ENCODE measurements at places on chromosomes 6 and 20.
A peak's percentile ranks its signal among the peaks of the same experiment; 100 is the strongest.

DNA sequence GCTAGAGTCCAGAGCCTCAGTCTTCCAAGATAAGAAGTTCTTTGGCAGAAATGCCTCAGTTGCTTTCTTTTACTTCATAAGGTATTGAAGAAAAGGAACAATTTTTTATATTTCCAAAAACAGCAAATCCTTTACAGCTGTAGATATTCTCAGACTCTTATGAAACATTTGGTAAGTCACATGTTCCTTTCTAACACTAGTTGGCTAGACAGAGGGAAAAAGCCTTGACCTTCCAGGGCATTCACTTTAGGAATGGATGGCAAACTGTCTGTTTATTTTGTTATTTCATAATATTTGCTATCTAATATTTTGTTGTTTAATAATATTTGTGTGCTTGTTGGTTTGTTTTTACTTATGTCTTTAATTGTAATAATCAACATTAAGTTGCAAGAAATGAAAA is 140.8 kb downstream of the PTPRK start:
- DNase-seq: no peak

DNA sequence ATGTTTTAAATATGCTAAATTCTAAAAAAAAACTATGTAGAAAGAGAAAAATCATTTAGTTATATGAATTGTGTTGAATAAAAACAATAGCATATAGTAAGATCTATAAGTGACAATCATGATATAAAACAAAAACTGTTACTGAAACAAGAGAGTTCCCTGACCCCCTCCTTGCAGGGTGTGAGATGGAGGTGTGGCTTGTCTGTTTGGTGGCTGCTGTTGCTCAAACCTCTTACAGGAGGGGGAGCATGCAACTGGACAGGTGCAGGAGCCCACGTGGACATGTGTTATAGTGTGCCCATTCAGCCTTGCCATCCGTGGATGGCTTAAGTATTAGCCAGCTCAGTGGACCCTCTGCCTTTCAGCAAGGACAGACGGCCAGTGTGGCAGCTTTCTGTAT is 206.7 kb downstream of the MOXD1 start:
- no peak for DNase-seq

- DNase-seq: peak; percentile 36
These were observed 332.6 kb downstream of the ADGRB3 start for GRCh38 chr6:68967549-68968300.

- no peak for DNase-seq
These were observed 249.2 kb upstream of the RREB1 start for GRCh38 chr6:6858533-6858982.

DNA sequence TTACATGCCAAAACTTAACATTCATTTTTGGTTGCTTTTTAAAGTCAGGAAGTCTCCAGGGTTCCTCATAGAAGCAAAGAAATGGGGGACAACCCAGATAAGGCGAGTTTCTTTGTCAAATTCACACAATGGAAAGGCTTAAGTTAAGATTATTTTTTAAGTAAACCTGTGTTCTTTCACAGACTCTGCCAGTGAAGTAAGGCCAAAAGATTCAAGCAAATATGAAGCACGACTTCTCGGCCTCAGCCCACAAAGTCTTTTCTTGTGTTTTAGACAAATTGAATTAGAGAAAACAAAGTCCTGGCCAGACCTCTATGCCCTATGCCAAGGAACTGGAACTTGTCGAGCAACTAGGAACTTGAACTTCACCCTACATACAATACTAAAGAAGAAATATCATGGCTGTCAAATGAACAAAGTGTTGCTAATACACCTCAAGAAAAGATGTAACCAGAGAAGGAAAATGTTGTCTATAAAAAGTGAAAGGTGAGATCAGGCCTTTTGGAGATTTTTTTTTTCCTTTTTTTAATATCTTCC is 540.0 kb upstream of the JARID2 start:
- no peak for DNase-seq

DNA sequence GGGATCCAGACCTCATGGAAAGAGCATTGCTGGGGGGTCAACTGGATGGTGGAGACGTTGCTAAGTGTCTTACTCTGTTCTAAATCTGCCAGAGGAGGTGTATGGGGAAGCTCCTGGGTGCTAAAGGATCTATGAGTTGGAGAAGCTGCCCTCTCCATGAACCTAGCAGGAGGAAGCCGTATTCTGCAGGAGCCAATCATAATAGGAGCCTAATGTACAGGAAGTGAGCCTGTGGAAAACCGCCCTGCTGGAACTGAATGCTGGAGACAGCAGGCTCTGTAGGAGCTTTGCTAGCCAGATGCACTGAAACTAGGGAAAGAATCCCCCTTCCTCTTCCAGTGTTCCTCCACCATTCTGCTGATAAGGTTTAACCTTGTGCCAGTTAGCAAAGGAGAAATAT is 10.9 kb downstream of the CASP8AP2 start:
- no peak for DNase-seq

GRCh38 chr6:95819939-95820338 is 195.8 kb upstream of the FUT9 start:
- no peak for DNase-seq

DNA sequence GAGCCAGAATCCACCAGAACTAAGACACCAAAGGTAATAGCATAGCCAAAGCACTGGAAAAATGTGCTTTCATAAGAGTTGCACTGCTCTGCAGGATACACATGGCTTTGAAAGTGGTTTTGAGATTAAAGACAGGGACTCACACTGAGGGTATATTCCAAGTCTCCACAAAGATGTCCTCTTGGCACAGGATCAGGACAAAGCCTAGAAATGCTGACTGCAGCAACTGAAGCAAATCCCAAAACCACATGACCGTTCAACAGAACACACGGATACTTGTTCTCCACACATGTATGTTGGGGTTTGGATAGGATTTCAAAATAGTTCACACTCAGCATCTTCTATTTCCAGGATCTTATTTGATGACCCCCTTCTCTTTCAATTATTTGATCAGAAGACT is 364.3 kb upstream of the HSF2 start:
- no peak for DNase-seq

DNA sequence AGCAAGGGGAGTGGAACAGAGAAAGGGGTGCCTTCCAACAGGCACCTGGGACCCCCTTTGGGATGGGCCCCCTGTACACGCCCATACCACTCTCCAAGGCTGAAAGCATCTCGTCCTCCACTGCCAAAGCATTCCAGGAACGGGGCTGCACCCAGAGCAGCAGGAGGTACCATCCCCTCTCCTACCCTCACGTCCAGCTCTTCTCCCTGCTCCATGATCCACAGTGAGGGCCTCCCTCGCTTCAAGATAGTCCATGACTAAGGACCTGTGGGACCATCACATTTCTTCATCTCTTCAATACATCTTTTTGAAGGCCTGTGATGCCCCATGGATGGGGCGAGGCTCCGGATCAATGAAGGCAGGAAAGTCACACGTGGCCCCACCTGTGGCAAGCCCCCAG is 209.9 kb downstream of the ANKRD60 start:
- no peak for DNase-seq

DNA sequence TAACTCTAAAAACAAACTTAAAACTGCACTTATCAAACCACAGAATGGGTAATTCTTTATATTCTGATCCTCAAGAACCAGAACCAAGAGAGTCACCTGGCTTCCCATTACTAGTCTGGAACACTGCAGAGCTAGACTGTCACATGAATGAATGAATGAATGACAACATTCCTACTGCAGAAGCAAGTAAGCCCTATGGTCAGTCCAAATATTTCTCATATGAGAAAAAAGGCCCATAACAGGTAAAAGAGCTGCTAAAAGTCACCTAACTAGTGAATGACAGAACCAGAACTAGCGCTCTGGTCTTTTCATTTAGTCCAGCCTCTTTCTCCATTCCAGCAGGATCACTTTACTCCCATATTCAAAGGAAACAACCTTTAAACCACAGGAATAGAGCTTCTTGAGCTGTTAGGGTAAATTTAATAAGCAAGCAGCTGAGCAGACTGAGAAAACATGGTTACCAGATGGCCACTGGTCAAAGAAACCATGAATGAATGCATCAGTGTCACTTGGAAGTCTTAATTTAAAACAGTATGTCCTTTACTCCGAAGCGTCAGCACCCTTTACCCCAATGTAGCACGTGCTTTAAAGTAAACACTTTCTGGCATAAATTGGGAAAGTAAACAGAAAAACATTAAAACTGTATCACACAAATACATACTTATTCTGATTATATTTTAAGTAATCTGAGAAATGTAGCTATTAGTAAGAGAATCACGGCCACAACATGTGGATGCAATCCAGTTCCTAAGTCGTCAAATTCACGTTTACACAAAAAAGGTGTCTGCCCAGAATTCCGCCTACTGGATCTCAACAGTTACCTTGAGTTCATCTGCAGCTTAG is 1.4 kb downstream of the PREP start:
- no peak for DNase-seq

GRCh38 chr6:39294133-39294532 is 20.1 kb downstream of the KCNK17 start:
- no peak for DNase-seq

DNA sequence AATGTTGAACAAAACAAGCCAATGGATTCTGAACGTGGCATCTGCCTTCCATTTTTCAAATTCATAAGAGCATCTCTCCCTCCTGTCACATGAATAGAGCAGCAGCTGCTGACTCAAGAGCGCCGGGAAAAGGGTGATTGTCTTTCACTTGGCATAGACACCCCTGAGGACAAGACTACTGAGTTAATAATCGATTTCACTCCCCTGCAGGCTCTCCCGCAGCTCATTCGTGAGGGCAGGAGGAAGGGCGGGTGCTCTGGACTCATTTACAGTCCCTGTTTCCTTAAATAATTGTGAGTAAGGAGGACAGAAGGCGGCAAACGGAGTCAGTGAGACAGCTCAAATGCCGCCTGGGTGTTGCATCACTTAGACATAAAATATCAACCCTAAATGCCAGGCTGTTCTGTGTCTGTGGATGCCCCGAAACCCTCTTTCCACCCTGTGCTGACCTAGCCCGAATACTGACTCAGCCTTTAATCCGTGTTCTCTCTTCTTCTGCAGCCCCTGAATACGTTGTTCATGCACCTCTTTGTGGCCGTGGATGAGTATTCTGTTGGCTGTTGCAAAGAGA is 21.6 kb downstream of the CFAP61 start:
- DNase-seq: no peak

GRCh38 chr6:170025935-170026750 is 264.7 kb downstream of the DLL1 start:
- no peak for DNase-seq

DNA sequence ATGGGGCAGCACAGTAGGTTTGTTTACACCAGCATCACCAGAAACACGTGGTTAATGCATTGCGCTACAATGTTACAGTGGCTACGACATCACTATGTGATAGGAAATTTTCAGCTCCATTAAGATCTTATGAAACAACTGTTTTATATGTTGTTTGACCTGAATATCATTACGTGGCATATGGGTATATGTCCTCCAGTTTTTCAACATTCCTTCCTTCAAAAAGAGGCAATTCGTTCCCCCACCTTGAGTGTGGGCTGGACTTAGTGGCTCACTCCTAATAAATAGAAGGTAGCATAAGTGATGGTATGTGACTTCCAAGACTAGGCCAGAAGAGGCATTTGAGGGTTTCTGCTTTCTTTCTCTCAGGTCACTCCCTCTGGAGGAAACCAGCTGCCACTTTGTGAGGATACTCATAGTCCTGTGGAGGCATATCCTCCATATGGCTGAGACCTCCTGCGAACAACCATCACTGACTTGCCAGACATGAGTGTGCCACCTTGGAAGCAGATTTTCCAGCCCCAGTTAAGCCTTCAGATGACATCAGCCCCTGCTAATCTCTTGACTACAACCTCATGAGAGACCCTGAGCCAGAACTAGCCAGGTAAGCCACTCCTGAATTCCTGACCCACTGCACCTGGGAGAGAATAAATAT is 2.3 kb upstream of the TRAM2 start:
- no peak for DNase-seq

DNA sequence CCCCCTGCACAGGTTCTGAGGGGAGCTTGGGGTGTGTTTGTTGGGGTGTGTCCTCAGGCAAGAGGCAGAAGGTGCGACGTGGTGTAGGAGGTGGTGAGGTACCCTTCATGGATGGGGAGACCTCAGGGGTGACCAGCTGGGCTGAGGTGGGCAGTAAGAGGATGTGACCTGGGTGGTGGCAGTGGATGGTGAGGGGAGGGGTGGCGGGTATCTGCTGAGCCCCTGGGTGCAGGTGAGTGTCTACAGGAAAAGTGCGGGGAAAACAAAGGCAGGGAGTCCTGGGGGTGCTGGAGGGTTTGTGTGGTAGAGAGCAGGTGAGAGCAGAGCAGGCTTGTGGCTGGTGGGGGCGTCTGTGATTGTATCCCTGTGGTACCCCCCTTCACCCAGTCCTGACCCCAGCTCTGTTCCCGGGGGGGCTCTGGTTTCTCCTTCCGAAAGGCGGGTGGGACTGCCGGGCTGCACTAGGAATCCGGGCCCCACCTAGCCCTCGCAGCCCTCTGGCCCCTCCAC is 631 bp downstream of the RAET1L start:
- no peak for DNase-seq

DNA sequence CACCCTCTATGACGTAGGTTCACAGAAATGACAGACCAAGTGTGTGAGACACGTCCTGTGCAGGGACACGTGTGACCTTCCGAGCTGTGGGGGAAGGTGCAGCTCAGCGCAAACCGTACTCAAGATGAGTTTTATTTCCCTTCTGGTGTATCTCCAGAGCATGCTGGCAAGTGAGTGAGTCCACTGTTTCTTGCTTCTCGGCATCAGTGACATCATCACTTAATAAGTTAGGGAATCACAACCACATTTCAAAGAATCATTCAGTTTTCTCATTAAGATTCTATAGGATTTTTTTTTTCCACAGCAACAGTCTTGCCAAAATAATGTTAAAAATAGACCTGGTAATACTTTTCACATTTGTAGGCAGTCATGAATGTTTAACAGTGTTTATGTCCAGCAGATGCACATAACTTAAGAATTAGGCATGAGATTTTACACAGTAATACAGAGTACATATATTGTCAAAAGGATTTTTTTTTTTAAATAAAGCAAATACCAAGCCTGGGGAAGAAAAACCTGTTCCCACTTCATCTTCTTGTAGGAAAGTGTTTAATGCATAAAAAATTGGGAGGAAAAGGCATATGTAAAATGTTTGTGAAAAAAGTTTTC is 417.8 kb downstream of the CDC5L start:
- DNase-seq: no peak

DNA sequence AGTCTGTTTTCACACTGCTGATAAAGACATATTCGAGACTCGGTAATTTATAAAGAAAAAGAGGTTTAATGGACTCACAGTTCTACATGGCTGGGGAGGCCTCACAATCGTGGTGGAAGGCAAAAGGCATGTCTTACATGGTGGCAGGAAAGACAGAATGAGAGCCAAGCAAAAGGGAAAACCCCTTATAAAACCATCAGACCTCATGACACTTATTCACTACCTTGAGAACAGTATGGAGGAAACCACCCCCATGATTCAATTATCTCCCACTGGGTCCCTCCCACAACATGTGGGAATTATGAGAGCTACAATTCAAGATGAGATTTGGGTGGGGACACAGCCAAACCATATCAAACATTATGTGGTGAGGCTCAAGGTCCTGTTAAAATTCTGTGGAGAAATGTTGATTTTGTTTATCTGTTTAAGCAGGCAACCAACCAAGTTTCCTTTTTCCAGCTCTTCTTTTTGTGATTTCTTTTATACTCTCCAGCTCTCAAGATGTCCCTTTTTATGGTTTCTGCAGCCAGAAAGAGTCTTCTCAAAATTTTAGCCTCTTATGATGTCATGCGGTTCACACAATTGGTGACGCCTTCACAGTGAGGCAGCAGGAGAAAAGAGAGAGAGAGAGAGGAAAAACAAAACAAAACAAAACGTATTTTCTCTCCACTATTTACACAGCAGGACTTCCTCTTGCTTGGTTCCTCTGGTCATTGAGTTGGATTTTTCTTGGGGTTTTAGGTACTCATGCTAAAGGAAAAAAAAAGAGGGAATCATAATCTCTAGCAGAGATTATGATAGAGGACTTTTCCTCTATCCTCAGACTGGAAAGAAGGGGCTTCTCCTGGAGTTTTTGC is 18.0 kb downstream of the AIG1 start:
- no peak for DNase-seq
